A549 treated with CpdA at 1 μM for 4 hours (cell line): ENCODE measurements at places on chromosomes 16 and 17. TPM values are rescaled to one million over a fixed set of nuclear protein-coding genes. Genes with fewer than 3 reads are reported as not detected.

Gene AANAT
- 0.25 to 0.50 TPM (median 0.31 TPM) in 4 of 5 replicates, not detected in the other for total RNA-seq

Gene MT1E
- total RNA-seq: 0.80 TPM in 1 of 5 replicates, not detected in the others

Gene TM4SF5
- total RNA-seq: 0.48 to 0.91 TPM (median 0.65 TPM) in 5 replicates

Gene ITGAD
- 0.02 to 0.15 TPM in 2 of 5 replicates, not detected in the others for total RNA-seq

Gene KRTAP4-6
- total RNA-seq: not detected in 5 replicates

Gene BEAN1
- total RNA-seq: 2.4 to 3.8 TPM (median 2.8 TPM) in 5 replicates
